Cerebellar nuclear complex (tissue), 1 donor: ENCODE measurements at places on chromosomes 12 and 14.

DNA sequence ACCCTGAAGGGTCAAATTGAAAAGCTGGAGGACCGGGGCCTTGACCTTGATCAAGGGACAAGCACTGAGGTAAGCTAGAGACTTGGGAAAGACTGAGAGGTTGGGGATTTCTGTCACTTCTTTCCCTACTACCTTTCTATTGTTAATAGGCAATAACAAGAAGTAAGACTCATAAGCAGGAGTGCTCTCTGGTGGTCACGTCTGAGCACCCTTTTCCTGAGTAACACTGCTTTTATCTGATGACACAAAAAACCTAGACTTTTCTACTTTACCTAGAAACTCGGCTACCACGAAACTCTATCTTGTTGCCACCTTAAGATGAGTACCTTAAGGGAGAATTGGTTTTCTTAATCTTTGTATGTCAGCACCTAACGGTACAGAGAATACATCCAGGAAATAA lies 35.5 kb upstream of the PPFIBP1 start:
- no peak for DNase-seq

DNA sequence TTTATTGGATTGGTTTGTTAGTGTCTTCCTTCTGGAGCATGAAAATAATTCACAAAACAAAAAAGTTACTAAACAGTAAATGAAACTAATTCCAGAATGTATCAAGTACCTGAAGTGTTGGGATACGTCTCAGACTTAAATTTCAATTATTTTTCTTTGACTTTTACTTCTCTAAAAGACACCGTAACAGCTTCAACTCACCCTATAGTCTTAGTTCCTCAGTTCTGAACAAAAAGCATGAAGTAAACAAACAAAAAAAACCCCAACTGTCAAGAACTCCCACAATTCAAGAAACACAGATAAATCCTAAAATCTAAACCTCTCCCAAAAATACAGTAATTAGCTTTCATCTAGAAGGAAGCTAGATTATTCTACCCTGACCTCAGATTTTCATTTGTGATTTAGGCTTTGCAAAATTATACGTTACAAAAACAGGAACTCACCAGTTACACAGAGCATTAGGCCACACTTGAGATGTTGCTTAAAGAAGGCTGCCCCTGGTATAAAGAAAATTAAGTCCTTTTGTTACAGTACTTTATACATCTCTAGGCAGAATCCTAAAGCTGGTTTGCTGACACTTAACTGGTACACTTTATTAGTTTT lies 10.2 kb downstream of the HEATR5A start:
- no peak for DNase-seq

- DNase-seq = no peak
Observed at GRCh38 chr14:32472512-32473463, 143.7 kb downstream of the AKAP6 start.

DNA sequence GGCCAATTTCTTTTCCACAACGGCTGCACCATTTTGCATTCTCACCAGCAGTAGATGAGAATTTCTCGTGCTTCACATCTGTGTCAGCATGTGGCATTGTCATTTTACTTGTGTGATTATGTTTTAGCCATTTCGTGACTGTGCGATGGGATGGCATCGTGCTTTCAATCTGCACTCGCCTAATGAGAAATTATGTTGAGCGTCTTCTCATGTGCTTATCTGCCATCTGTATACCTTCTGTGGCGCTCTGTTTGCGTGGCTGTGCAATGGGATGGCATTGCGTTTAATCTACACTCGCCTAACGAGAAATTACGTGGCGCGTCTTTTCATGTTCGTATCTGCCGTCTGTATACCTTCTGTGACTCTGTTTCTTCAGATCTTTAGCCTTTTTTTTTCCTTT lies 14.9 kb upstream of the GPR132 start:
- DNase-seq = no peak

DNA sequence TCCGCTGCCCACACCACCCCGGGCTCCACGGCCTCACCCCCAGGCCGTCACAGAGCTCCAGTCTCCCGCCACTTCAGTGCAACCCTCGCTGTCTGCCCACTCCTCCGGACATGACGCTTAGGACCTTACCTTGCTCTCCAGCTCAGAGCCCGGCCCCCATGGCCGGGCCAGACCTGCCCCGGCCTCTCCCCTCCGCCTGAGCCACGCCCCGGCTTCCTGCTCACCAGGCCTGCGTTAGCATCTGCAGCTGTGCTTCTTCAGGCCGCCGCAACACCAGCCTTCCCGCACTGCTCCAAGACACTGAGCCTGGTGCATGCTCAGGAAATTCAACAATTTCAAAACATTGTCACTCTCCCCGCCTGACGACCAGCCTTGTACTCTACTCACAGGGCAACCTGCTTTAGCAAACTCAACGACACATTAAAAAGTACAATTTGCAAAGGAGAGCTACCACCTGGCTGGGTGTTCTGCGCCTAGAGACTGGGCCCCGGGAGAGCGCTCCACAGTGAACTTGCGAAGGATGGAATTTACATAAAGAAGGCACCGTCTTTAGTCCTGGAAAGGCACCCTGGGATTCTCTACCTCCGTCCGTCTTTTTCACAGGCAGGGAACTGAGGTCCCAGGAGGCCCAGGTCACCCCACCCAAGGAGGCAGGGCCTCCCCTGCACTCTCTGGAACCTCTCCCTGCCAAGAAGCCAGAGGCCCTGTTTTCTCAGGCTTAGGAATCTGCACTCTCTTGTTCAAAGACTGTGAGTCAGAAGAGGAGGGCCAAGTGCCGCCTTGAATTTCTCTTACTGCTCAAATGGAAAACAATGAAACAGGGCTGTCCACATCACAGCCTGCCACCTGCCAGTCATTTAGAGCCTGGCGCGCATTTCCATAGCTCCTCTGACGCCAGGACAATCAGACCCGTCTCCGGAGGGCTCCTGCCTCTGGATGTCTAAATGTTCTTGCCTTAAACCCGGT lies 51.3 kb downstream of the STX2 start:
- no peak for DNase-seq

DNA sequence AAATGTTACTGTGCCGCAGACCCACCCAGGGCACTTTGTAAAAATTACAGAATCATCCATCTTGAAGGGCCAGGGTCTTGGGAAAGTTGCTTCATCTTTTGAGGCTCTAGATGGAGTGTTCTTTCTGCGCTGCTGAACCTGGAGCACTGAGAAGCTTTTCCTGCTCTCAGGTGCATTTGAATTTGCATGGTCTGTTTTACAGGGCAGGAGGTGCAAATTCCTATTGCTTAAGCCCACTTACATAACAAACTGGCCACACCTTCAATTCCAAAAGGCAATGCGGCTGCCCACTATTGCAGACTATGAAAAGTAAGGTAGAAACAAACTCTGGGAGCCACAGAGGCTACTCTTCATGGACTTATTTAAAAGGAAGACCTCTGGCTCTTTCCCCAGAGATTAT lies 254.8 kb downstream of the CACNA1C start:
- DNase-seq = no peak
